ENCODE measurements at places on chromosomes 2 and 18. TPM values are rescaled to one million over a fixed set of nuclear protein-coding genes. Genes with fewer than 3 reads are reported as not detected.

ATP6V1B1 gene
- total RNA-seq: not detected

CHPF gene
- 196 TPM for total RNA-seq

ARHGAP25 gene
- 3.5 TPM for total RNA-seq

CNTNAP5 gene
- not detected for total RNA-seq

PTPRN gene
- 0.86 TPM for total RNA-seq

ARHGEF33 gene
- 0.43 TPM for total RNA-seq

Measured in fibroblast of villous mesenchyme (primary cell).